ENCODE measurements at places on chromosomes 6 and 20.

GRCh38 chr6:14635195-14635594, 517.6 kb downstream of the CD83 start:
- DNase-seq = no peak

GRCh38 chr6:143406673-143407072, 43.8 kb downstream of the ADAT2 start:
- no peak for DNase-seq

DNA sequence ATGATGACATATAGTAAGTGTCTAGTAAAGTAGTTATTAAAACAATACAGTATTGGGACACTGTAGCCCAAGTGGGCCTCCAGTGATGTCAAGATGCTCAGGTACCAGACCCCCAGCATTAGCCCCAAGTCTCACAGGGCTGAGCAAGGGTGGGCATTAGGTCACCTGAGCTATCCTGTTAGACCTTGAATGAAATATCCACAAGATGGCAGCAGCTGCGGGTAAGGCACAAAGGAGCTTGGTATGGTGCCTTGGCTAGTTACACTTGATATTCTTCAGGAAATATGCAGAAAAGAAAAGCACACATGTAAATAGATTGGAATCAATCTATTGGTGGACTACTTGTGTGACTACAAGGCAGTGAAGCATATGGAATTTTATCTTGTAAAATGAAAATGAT, 701.8 kb upstream of the ADGRB3 start:
- no peak for DNase-seq

GRCh38 chr6:115914098-115914497, 146.6 kb downstream of the FRK start:
- DNase-seq = no peak

DNA sequence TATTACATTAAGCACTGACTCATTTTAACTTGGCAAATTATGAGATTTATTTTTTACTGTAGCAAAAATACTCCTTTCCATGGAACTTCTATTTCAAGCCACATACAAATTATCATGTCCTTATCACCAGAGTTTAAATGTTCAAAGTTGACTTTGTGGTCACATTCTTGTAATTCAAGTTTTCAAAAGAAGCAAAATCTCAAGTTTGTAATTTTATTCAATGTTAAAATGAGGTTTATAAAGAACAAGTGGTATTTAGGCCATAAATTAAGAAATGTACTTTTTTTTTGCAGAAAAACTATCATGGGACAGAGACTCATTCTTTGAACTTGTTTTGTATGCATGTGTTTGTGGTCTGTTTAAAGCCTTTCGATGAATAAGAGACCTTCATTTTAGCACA, 811.5 kb downstream of the TENT5A start:
- no peak for DNase-seq

DNA sequence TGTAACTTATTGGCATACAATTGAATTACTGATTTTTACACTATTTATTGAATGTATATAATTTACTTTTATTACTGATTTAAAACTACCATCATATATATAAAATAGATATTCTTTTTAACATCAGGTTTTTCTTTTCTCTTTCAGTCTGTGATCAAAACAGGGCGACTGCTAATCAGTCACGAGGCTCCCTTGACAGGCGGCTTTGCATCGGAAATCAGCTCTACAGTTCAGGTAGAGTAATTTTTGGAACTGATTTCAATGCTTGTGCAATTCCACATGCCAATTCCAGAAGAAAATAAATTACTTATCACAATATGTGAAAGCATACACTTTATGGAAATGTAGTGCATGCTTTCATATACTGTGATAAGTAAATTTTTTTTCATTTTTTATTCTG, 166.5 kb downstream of the BCKDHB start:
- DNase-seq = no peak

DNA sequence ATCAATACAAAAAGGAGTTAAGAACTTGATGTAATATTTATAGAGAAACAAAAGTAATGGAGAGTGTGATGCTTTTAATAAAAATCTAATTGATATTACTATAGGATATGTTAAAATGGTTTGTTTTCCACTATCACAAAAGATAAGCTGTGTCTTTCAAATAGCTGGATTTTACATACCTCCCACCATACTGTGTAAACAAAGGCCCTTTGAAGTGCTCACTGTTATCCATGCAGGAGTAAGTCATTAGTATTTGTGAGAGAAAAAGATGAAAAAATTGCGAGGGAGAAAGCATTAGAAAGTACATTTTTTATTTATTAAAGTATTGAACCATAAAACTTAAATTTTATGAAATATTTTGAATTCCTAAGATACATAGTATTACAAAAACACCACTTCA, 733.0 kb downstream of the GRIK2 start:
- no peak for DNase-seq

GRCh38 chr6:168028181-168028580, 30.7 kb downstream of the KIF25 start:
- no peak for DNase-seq

DNA sequence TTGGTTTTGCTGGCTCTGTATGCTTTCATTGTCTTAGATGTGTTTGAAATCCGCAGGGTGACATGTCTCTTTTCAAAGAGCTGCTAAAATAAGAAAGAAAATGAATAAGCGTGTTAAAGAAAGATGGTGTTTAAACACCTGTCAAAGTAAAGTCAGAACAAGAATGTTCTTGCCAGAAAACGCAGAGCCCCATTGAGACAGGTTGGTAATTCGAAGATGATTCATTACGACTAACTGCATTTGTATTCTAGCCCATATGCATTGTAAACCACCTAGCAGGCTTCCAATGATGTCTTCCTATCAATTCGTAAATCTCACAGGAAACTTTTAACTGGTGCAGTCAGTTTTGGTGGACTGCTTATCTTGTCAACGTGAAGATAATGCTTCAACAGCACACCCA, 16.8 kb downstream of the PHACTR2 start:
- no peak for DNase-seq

DNA sequence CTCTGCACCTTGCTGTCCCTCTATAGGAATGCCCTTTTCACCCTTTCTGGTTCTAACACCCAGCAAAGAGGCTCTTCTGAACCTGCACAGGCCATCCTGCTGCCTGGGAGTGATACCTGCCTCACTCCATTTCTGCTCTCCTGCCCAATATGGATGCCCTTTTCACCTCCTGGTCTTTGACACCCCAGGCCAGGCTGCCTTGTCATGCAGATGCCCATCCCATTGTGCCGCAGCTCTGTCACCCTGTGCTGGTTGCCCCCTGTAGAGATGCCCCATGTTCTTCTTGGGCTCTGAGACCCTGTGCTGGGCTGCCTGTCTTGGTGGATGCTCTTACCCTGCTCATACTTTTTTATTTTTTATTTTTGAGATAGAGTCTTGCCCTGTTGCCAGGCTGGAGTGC, 95.3 kb downstream of the CDKAL1 start:
- no peak for DNase-seq

GRCh38 chr6:121242386-121242785, 91.9 kb downstream of the TBC1D32 start:
- DNase-seq = no peak

DNA sequence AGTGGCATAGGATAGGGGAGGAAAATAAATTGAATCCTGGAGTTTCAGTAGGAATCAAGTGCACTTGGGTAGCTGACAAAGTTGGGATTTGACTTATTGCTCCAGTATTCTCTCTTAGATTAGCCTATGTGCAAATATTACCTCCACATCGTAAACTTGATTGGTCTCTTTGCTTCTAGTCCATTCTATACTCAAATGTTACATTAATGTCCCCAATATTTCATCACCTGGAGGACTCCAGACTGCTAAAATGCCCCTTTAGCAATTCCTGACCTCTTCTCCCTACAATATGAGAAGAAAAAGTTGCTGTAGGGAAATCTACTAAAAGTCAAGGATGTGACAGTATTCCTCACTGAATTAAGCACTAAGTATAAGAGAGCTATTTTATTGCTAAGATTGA, 16.3 kb downstream of the AFDN start:
- no peak for DNase-seq

DNA sequence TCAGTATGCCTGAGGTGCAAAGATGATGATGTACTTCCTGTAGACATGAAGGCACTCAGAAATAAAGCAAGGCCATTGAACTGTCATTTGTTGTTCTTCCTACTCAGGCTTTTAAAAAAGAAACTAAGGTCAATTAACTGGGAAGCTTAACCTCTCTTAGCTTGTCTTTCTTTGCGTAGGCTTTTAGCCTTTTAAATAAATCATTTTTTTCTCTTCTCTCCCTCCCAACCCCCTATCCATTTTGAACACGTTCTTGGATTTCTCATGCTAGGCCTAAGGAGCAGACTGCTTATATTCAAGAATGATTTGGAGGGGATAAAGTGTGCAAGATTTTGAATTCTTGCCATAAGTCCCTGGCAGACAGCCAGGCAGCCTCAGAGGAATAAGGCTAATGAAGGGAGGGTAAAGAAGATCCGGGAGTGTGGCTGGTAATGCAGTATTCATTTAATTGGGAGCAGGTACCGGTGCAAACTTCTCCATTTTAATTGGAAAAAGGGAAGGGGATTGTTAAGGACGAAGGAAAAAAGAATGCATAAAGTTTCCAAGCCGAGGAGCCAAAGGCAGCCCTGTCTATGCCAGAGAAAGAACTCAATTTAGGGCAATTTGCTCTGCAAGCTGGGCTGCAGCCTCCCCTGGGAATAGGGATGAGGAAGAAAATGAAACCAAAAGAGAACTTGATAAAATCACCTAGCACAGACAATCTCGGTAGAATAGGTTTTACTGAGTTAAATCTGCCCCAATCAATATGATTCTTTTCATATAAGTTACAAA, 343.8 kb upstream of the MMS22L start:
- DNase-seq = no peak

DNA sequence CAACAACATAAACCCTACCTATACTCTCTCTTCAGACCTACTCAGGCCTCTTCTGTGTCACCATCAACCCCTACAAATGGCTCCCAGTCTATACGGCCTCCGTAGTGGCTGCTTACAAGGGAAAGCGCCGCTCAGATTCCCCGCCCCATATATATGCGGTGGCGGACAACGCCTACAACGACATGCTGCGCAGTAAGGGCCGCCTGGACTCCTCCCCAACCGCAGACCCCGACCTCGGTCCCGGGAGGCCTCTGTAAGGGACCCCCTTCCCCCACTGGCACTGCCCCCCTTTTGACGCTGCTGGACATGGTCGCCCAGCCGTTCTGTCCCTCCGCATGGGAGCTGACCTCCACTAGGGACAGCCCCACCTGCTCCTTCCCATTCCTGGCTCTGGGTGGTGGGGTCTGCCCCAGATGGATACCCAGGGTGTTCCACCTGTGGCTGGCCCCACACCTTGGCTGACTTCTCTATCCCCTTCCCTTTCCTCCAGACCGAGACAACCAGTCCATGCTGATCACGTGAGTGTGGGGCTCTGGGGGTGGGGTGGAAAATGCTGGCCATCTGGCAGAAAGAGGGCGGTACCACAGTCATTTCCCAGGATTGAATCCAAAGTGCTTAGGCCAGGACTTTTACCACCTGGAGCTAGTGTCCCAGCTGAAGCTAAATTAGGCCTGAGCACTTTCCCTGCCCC, 25.0 kb downstream of the MYH7B start:
- DNase-seq = no peak

DNA sequence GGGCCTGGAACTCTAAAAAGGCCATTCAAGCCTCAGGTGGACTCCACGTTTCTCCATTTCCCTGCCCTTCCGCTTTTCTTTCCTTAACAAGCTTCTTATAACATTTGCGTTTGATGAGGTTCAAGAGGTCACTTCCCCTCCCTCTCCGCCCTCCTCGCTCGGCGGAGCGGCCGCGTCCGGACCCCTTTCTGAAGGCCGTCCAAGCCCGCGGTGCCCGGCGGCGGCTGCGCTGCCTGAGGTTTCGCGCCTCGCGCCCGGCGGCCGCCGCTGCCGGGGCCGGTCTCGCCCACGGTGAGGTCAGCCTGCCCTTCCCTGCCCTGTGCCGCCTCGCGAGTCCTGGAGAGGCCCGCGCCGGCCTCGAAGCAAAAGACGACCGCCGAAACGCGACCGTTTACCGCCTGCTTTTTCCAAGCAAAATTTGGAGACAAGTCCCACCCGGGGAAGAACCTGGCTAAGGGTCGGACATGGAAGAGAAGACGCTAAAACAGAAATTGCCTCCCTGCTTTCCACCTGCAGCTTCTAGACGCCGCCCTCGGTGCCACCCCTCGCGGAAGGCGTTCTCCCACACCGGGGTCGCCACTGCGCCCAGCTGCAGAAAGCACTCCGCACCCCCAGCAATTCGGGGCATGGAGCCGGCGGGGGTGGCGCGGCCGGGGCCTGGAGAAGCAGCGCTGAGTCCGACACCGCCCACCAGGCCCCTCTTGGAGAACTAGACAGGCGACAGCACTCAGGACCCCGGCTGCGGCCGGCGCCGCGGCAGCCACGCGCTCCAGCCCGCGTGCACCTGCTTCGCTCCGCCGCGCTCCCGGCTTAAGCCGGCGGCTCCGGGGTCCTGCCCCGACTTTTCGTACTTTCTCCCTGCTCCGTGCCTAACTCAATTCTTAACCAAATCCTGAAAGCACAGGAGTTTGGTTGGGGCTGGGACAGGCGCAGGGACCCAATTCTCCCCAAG, 11.0 kb upstream of the FOXF2 start:
- peak; percentile 31 for DNase-seq

DNA sequence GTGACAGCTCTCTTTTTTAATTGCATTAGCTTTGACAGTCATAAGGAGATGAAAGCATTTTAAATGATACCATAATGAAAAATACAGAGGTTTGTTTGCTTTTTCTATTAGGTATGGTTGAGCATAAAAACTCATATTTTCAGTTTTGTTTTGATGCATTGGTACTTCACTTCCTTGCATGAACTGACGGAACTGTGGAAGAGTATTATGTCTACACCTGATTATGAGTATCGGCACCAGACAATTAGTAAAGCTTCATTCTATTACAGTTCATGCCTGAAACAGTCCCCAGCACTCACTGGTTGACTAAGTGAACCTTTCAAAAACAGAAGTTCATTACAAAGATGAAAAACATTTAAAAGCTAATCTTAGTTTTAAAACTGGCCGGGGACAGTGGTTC, 593.0 kb downstream of the GRIK2 start:
- no peak for DNase-seq

- DNase-seq = peak; percentile 39
Observed at GRCh38 chr20:25042531-25043498, 15.1 kb downstream of the ACSS1 start.

GRCh38 chr6:100796049-100796823, 84.9 kb downstream of the ASCC3 start:
- no peak for DNase-seq

GRCh38 chr6:55069132-55069781, 105.1 kb upstream of the HCRTR2 start:
- DNase-seq = no peak
